ENCODE measurements at places on chromosomes 2 and 18.

- DNase-seq, result no peak
These were observed 61.2 kb downstream of the FARSB start for GRCh38 chr2:222594679-222595078.

GRCh38 chr2:241268306-241268705 lies 47.2 kb downstream of the HDLBP start:
- DNase-seq, result no peak

DNA sequence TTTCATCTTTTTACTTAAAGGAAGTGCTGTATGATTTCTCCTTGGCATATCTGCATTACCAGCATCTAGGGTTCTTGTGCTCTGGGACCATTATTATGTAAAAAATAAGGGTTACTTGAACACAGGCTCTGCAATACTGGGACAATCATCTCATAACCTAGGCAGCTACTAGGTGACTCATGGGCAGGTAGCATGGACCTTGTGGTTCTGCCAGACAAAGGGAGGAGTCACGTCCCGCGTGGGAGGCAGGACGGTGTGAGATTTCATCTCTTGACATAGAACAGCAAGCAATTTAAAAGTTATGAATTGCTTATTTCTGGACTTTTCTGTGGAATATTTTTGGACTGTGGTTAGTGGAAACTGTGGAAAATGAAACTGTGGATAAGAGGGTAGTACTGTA lies 34.1 kb downstream of the ASAP2 start:
- peak; percentile 14 for DNase-seq

- no peak for DNase-seq
These were observed 98.7 kb downstream of the COPS8 start for GRCh38 chr2:237184192-237184918.

DNA sequence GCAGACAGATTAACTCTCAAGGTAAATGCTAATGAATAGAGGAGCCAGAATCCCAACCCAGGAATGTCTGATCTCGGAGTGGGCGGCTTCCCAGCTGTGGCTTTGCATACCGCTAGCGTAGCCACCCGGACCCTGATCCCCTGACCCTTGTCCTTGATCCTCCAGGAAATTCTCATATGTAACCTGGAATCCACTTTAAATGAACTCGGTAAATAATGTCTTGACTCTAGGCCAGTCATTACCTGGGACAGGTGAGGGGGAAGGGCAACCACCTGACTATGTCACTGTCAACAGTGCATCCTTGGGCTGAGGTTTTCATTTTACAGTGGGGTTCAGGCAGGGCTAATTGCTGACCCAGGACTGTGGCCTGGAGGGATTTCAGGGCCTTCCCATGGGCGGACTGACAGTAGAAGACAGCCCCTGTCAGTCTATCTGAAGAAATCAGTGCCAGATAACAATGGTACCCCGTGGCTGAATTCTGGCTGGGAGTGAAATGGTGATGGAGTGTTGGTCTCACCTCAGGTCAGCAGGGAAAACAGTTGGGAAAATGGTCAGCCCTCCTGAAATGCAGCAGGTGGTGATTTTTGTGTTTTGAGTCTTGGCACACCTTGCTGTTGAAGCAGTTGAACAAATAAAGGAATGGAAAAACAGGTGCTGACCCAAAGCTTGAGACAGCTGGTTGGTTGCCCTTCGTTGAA lies 9.6 kb downstream of the ACKR3 start:
- no peak for DNase-seq

- no peak for DNase-seq
These were observed 3.3 kb downstream of the SKOR2 start for GRCh38 chr18:47248115-47248603.

- peak; percentile 57 for DNase-seq
These were observed 38.1 kb downstream of the RALB start for GRCh38 chr2:120290737-120291136.

DNA sequence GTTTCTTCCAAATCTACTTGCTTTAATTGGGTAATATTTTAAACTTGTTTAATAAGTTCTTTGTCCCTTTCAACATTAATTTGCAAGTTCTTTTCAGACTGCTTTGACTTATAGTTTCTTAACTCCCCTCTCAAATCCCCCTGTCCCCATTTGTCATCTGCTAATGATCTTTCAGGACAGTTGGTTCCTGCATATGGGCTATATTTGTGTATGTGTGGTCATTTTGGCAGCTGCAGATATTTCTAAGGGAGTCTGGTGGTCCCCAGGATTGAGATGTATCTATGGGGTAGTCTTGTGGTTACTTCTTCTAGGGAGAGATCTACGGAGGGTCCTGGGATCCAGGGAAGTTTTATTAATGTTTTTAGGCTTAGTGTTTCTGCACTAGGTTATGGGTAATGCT lies 120.6 kb upstream of the SP3 start:
- no peak for DNase-seq

DNA sequence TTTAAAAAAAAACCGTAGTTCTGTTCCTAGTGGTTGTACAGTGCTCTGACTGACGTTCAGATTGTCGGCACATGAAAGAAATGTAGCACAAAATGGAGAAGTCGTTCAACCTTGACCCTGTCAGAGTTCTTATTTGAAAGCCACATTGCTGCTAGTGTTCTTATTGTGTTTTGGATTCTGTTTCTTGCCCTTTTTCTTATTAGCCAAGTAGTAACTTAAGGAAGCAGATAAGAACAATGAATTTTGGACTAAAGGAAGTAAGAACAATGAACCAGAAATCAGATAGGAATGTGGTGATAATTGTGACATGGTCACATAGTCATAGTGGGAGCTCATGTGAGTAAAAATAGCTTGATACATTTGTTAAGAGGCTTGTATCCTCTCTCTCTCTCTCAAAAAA lies 45.9 kb downstream of the RPIA start:
- DNase-seq, result no peak

DNA sequence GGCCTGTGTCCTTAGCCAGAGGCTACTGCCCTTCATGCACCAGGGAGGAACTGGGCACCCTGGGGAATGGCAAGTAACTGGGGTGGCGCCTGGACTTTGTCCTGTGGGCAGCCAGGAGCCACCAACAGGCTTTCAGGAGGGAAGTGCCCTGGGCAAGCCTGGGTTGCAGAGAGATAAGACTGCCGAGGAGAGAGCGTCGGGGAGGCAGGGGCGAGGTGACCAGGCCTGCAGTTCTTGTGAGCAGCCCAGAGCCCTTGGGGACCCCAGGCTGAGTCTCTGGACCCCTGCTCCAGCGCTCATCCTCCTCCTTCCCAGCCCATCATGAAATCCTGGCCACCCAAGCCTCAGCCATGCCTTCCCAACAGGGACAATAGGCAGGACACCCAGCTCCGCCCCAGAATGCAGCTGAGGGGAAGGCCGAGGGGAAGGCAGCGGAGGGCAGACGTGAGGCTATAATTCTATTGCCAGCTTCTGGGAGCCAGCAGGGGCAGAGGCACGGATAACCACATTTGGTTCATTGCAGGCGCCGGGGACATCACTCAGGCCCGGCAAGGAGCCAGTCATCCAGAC lies 25.1 kb downstream of the ADRA2B start:
- DNase-seq, result peak; percentile 15

- DNase-seq, result no peak
These were observed 298.4 kb upstream of the FBXO11 start for GRCh38 chr2:48204750-48205136.
